ENCODE measurements at places on chromosomes 13 and 19.

DNA sequence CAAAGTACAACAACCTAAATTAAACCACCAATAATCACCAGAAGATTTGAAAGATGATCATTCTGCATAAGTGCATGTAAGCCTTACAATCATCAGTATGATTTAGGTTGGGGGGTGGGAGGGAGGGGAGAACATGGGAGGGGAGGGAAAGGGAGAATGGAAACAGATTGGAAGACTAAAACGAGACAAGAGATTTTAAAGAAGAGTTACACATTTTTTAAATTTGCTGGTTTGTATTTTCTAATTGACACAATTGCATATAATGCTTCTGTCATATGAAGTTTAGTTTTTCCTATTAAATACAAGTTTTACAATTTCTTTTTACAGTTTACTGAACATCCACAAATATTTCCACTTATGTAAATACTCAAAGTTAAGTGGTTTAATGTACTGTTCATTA lies 2118.9 kb downstream of the PCDH9 start:
- DNase-seq, result no peak

DNA sequence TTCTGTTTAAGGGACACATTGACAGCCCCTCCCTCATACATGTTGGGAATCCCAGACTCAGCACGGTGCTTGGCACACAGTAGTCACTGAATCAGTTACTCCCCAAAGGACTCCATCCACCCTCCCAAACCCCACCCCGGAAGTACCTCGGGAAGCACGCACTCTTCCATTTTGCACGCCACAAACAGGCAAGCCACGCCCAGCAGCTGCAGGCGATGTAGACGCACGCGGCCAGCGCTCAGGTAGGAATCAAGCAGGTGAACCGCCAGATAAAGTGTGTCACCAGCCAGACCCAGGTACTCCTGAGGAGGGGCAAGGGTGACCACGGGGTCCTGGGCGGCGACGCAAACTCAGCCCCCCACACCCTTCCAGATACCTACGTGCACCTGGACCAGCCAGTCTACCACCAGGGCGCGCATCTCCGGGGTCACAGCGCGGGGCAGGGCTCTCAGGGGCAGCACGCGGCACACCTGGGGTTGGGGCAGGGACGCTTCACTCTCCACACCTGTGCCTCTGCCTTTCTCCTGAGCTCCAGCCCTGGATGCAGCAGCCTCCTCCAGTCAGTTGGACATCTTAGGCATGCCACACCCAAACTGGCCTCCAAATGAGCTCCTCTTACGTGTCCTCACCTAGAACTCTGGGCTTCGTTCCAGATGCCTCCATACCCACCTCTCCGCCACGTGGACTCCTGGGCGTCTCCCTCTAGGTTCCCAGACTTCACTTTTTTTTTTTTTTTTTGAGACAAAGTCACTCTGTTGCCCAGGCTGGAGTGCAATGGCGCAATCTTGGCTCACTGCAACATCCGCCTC lies 1.9 kb downstream of the CCNP start:
- DNase-seq, result no peak

DNA sequence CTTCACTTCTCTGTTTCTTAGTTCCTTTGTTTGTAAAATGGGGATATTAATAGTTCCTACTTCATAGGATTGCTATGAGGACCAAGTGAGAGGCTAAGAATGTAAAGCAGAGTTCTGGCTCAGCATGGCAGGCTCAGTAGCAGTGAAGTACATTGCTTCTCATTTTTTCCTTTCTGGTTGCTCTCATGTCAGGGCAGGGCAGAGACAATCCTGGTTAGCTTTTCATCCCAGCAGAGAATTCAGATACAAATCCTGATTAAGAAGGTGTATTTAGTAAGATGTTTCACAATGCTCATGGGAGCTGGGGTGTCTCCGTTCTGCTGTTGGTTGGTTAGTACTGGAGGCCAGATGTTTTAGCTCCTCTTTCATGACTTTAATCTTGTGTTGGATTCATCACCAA lies 42.9 kb downstream of the WASF3 start:
- DNase-seq, result no peak

- no peak for DNase-seq
Measured at GRCh38 chr13:109145631-109146030, 516.2 kb downstream of the MYO16 start.

GRCh38 chr13:23144431-23144830 lies 36.3 kb upstream of the SGCG start:
- no peak for DNase-seq

DNA sequence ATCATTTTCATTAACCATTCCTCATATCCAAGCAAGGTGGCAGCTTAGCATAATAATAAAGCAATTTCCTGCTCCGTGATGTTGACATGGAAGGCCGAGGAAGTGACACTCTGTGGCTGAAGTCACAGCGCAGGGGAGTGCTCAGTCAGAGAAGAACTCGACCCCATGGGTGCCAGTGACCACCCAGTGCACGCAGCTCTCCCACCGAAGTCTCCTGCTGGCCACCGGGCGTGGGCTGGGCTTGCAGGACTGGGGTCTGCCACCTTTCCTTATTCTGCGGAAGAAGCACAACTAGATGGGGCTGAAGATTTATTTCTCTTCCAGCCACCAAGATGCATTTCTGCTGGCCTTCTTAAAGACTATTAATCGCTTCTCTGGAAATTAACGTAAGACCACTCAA lies 132.1 kb upstream of the SPACA7 start:
- no peak for DNase-seq

DNA sequence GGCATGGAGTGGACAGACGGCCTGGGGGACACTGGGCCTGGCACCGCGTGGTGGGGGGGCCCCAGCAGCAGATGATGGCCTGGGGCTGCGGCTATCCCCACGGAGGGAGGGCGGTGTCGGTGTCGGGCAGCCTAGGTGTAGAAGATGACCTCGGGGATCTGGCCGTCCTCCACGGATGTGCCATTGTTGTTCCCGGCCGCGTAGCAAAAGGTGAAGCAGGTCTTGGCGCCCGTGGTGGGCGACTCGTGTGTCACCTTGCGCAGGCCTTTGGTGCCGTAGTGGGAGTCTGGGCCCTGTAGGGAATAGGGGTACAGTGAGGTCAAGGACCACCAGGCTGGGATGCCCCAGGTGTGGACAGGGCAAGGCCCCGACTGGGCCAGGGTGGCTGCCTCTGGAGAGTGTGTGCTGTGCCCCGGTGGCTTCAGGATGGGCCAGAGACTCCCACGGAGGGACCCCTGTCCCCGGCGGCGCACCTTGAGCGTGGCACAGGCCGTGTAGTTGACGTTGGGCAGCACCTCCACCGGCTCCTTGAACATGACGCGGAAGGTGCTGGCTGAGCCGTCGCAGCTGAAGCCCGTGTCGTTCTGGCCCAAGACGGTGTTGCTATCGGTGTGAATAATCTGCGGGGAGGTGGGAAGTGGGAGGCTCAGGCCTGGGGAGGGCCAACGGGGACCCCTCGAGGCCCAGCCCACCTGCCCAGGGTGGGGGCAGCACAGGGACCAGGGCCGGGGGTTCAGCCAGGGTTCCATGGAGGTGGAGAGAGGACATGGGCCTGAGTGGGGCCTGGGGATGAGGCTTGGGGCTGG lies 29.0 kb downstream of the BTBD2 start:
- no peak for DNase-seq

DNA sequence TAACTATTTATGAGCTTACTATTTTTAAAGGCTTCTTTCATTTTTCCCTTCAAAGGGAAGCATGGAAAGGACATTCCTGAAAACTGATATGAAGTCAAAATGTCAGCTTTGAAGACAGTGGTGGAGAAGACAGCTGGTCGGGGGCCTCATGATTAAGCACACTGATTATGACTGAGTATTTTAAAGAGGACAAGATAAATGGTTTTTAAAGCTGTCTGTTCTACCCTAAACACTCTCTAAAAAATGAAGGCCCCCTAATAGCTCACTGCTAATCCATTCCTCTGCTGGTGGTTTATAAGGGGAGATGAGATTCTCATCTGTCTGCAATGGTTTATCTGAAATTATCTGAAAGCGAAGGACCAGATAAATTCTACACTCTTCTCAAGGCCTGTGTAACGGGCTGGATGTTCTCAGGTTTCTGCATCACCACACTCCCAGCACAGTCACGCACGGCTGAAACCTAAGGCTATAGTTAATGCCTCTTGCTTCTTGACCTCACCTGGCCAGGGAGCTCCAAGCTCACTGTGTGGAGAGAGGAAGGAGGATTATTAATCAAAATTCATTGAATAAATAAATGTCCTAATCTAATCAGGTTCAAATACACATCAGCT lies 86.9 kb upstream of the DOCK9 start:
- DNase-seq, result no peak

- no peak for DNase-seq
Measured at GRCh38 chr13:25652764-25653163, 281.0 kb downstream of the ATP8A2 start.

- no peak for DNase-seq
Measured at GRCh38 chr13:67023130-67023876, 206.8 kb downstream of the PCDH9 start.

GRCh38 chr13:24039621-24040475 lies 120.7 kb upstream of the SPATA13 start:
- DNase-seq, result no peak

GRCh38 chr19:51456541-51457290 lies 1.5 kb downstream of the SIGLEC8 start:
- no peak for DNase-seq

GRCh38 chr13:98144027-98144741 lies 1.3 kb downstream of the FARP1 start:
- DNase-seq, result no peak

DNA sequence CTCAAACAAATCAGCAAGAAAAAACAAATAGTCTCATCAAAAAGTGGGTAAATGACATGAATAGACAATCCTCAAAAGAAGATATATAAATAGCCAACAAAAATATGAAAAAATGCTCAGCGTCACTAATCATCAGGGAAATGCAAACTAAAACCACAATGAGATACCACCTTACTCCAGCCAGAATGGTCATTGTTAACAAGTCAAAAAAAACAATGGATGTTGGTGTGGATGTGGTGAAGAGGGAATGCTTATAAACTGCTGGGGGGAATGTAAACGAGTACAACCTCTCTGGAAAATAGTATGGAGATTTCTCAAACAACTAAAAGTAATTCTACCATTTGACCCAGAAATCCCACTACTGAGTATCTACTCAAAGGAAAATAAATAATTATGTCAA lies 239.2 kb upstream of the RFC3 start:
- no peak for DNase-seq

DNA sequence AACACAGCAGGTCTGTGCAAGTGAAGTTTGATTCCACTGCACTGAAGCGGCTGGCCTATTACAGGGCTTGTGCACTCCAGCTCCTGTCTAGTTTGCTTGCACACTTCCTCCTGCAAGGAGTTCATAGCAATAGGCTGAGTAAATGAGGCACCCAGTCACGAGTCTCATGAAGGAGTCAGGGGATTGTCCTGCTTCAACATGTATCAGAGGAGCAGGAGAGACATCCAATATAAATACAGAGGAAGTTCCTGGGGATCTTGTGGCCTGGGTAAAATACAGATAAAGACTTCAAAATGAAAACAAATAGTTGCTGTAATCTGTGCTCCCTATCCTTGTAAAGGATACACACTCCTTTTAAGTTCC lies 259.9 kb downstream of the SLITRK1 start:
- DNase-seq, result no peak

DNA sequence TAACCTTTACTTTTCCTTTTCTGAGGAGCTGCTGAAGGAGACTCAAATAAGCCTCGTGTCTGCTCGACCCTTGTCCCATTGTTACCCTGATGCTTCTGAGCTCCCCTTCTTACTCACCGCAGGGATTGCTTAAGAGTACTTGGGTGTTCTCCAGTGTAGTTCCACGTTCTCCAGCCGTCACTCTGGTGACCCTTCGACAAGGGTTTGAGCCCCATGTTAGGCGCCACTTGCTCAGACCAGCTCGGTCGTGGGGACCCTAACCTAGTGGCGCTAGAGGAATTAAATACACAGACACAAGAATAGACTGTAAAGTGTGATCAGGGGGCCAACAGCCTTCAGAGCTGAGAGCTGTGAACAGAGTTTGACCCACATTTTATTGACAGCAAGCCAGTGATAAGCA lies 10.3 kb downstream of the ZNF480 start:
- no peak for DNase-seq

DNA sequence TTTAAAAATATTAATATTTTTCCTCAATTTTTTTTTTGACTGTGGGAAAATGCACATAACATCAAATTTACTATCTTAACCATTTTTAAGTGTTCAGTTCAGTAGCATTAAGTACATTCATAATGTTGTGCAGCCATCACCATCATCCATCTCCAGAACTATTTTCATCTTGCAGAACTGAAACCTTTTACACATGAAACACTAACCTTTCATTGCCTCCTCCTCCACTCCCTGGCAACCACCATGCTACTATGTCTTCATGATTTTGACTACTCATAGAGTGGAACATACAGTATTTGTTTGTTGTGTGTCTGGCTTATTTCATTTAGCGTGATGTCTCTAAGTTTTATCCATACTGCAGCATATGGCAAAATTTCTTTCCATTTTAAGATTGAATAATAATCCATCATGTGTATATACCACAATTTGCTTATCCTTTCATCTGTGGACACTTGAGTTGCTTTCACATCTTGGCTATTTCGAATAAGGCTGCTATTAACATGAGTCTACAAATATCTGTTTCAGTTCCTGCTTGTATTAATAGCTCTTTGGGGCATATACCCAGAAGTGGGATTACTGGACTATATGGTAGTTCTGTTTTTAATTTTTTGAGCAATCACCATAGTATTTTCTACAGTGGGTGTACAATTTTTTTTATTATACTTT lies 376.4 kb downstream of the MTUS2 start:
- no peak for DNase-seq

- no peak for DNase-seq
Measured at GRCh38 chr13:25186187-25186586, 14.1 kb upstream of the AMER2 start.

- no peak for DNase-seq
Measured at GRCh38 chr19:35011091-35011689, 11.1 kb downstream of the GRAMD1A start.

DNA sequence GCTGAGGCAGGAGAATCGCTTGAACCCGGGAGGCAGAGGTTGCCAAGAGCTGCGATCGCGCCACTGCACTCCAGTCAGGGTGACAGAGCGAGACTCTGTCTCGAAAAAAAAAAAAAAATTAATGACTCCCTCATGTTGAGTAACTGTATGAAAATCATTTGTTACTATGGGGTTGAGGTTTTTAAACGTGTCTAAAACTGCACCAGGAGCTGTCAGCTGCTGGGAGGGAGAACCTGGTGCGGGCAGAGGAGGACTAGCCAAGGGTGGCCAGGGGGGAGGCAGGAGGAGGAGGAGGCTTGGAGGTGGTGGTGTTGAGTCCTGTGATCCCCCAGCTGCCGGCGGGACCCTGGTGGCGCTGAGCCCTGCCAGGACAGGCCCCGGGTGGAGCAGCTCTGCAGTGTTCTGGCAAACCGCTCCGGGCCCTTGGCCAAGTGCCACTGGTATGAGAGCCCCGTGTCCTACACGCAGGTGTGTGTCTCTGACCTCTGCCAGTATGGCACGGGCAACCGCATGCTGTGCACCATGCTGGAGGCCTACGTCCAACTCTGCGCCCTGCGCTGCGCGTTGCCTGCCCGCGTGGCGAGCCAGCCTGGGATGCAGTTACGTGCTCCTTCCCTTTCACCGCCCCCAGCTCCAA lies 17.1 kb upstream of the FXYD3 start:
- DNase-seq, result no peak

DNA sequence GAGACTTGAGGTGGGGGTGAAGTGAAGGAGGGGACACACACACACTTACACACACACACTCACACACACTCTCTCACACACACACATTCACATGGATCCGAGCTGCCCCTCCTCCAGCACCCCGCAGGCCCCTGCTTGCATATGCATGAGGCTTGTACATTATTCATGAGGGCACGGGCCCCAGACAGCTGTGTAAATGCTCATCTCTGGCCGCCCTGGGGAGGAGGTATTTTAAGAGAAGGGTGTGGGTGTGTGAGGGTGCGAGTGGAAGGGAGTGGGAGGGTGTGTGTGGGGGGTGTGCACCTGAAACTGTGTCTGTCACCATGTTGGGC lies 2.4 kb downstream of the NCAN start:
- no peak for DNase-seq
